Activated CD8-positive, alpha-beta memory T cell treated with anti-CD3 and anti-CD28 coated beads, Interleukin-2, amount 10 ng/mL, durations not matched to agents 7 days and 5 days (primary cell): ENCODE measurements at places on chromosomes 7 and 10. TPM values are rescaled to one million over a fixed set of nuclear protein-coding genes. Genes with fewer than 3 reads are reported as not detected.
A peak's percentile ranks its signal among the peaks of the same experiment; 100 is the strongest.

- no peaks in the 10 kb centered on the region for H3K36me3 ChIP-seq
- H3K27ac ChIP-seq: no peak overlapping the region
- H3K4me1 ChIP-seq: peaks cover 8% of the 10 kb centered on the region
- H3K27me3 ChIP-seq: no peaks in the 10 kb centered on the region
- H3K4me3 ChIP-seq: no peak overlapping the region
Measured at GRCh38 chr10:43206391-43207235, 60.3 kb downstream of the RASGEF1A start.

DNA sequence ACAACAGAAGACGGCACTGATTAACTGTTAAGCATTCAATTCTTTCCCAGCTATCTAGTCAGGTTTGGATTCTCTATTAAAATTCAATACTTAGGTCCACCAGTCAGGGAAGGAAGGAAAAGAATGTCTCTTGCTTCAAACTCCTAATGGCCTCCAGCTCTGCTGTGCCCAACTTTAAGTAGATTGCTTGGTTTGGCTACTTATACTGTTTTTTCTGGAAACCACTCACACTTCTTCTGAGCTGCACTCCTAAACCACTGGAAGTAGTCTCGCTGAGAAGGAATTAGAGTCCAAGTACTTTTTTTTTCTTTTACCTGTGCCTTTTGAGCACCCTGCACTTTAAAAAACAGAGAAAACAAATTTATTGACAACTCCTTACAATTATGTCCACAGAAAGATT lies 26.7 kb upstream of the COL1A2 start:
- no peaks in the 10 kb centered on the region for H3K36me3 ChIP-seq
- H3K4me1 ChIP-seq: no peaks in the 10 kb centered on the region
- no peak for DNase-seq
- H3K4me3 ChIP-seq: no peak overlapping the region

- no peaks in the 10 kb centered on the region for H3K27me3 ChIP-seq
- peak within 1 kb of the TSS; percentile 98 for H3K4me3 ChIP-seq
- peaks cover 48% of the 10 kb centered on the region for H3K4me1 ChIP-seq
Measured at GRCh38 chr10:61900829-61901792, at the start of gene ARID5B. TSS of gene ARID5B (plus strand) at chr10:61901699. CDS start at chr10:61901710, 11 bp downstream.

DNA sequence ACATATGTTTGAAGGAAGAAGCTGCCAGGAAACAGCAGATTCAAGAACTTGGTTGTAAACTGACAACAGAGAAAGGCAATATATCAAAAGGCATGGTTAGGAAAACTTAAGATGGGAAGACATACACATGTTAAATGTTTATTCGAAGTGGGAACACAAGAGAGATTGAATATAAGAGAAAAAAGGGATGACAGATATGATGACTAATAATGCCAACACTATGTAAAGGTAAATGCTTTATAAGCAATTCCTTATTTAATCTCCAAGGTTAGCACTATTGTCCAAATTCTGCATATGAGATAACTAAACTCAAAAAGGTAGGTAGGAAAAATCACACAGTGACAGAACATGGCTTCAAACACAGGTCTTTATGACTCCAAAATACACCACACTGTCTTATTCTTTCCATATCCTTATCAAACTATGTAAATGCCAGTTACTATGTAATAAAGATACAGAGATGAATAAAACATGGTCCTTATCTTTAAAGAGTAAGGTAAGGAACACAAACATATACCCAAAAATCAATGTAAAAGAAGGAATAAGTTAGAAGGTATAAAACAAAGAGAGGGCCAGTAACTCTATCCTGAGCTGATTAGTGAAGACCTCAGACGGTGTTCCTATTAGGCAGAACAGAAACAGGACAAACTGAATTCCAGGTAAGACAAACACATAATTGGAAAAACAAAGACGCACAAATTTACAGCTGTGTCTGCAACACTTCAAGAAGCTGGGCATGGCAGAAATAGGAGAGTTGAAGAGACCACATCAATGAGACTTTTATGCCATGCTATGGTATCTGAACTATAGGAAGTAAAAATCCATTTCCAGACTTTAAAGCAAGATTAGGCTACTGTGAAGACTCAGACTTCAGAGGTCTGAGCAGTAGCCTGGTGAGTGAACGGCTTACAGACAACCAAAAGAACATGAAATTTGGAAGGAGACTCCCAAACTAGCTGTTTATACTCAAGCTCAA lies 56.1 kb downstream of the ABI1 start:
- peaks cover 33% of the 10 kb centered on the region for H3K36me3 ChIP-seq
- DNase-seq: no peak
- H3K4me1 ChIP-seq: peaks cover 43% of the 10 kb centered on the region

- no peaks in the 10 kb centered on the region for H3K36me3 ChIP-seq
- H3K27ac ChIP-seq: no peak overlapping the region
- no peak for DNase-seq
- H3K4me3 ChIP-seq: no peak overlapping the region
- no peaks in the 10 kb centered on the region for H3K4me1 ChIP-seq
Measured at GRCh38 chr10:93859049-93859655, 34.6 kb upstream of the SLC35G1 start.

DNA sequence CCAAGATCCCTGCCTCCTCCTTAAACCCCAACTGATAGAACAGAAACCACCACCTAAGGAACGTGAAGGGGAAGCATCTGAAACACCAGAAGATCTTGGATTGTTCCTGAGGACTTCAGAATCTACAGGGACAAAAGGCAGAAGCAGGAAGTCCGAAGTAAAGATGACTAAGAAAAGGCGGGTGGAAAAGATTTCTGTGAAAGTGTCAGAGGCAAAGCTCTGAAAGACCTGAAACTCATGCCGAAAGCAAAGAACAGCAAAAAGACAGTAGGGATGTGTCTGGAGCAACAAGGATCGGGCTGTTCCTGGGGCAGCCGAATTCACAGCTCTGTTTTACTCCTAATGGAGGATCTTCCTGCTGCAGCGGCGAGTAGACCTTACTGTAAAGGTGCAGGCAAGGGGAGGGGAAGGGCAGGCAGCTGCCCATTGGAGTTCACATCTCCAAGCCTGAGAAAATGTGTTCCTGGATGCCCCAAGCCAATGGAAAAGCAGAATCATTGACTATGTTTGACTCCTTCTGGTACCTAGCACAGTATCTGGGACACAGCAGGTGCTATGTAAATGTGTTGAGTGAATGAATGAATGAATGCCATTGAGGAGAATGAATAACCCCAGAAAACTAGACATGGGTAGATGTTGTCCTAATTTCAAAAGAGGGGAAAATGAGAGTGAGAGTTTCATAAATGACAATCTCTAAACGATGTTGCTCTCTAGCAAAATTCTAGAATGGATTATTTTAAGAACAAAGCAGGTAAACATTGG lies 40.4 kb downstream of the PDIA4 start:
- H3K36me3 ChIP-seq: no peaks in the 10 kb centered on the region
- DNase-seq: no peak
- H3K4me3 ChIP-seq: peak overlapping the region; percentile 92
- H3K27me3 ChIP-seq: peaks cover 21% of the 10 kb centered on the region
- H3K4me1 ChIP-seq: peaks cover 42% of the 10 kb centered on the region
- H3K27ac ChIP-seq: peak overlapping the region; percentile 83

DNA sequence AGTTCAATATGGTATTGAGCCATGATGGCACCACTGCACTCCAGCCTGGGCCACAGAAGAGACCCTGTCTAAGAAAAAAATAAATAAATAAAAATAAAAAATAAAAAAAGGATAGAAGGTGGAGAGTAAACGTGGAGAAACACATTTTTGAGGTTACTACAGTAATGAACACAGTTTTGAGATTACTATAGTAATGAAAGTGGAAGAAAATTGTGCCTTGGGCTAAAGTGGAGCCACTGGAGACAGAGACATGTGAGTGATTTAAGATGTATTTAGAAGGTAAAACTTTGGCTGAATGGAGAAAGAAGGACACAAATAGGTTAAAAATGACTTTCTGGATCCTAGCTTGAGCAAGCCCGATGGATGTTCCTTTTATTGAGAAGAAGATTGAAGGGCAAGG lies 76.8 kb downstream of the HGF start:
- no peaks in the 10 kb centered on the region for H3K36me3 ChIP-seq
- no peak for DNase-seq
- H3K27me3 ChIP-seq: no peaks in the 10 kb centered on the region
- H3K4me3 ChIP-seq: no peak overlapping the region
- no peak overlapping the region for H3K27ac ChIP-seq

DNA sequence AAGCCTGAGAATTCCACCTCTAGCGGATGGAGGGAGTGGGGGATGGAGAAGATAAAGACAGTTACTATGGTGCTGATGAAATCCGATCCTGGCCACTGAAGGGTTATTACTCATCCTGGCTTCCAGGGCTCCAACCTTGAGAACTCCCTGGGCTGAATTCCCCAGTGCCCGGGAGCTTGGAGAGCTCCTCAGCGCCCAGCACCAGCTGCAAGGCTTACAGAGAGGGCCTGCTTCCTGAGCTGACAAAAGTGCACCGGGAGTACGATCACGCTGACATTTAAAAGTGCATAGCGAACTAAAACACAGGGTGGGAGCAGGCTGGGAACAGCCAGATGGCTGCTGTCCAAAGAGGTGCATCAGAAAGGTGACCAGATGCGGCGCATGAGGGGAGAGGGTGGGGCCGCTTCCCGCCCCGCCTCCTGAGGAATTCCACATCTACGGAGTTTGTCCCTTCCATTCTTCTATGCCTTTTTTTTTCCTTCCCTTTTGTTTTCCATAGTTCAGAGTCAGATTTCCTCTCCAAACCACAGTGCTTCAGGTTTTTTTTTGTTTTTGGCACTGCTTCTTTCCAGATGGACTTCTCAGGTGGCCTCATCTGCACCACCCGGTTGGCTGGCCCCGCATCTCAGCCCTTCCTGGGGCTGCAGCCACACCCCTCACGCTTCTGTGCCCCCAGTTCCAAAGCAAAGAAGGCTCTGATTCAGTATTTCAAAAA lies 62.4 kb upstream of the MKRN1 start:
- H3K4me1 ChIP-seq: peaks cover 2% of the 10 kb centered on the region
- H3K36me3 ChIP-seq: no peaks in the 10 kb centered on the region
- DNase-seq: no peak

DNA sequence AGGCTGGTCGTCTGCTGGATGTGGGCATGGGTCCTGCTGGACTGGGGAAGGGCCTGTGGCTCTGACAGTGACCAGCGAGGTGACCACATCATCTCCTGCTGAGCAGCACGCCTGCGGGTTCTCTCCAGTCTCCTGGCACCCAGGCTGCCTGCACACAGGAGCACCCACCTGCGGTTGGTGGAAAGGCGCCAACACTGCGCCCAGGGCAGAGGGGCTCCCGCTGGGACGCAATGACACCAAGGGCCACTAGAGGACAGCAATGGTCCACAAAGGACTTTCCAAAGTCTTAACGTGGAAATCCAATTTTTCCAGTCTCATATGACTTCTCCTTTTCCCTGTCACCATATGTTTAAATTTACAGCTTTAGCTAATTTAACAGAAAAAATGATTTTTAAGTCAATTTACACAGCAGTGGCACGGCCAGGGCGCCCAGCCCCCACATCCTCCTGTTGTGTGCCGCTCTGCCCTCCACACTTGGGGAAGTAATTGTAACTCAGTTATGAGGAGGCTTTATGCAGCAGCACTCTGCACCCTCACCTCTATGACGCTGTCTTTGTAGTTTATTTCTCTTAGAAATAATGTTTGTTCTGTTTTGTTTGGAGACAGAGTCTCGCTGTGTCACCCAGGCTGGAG lies 38.1 kb downstream of the CFAP46 start:
- no peak for DNase-seq
- H3K27ac ChIP-seq: no peak overlapping the region
- H3K4me1 ChIP-seq: peaks cover 18% of the 10 kb centered on the region

DNA sequence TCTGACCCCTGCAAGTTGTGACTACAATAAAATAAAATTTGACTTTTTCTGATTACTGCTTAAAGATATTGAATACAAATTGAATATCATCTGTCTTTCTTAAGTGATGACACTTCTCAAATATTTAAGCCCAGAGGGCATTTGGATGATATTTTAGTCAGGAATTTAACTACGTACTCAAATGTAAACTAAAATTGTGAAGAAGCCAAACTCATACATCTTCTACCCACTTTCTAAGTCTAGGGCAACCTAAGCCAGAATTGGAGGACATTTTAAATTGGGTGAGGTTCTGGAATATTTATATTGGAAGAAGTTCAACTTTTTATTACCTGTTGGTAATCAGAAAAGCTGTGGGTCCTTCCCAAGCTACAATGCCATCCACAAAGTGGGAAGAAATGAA lies 149.1 kb upstream of the WDR11 start:
- H3K4me3 ChIP-seq: no peak overlapping the region
- H3K36me3 ChIP-seq: no peaks in the 10 kb centered on the region
- DNase-seq: no peak
- no peaks in the 10 kb centered on the region for H3K27me3 ChIP-seq

DNA sequence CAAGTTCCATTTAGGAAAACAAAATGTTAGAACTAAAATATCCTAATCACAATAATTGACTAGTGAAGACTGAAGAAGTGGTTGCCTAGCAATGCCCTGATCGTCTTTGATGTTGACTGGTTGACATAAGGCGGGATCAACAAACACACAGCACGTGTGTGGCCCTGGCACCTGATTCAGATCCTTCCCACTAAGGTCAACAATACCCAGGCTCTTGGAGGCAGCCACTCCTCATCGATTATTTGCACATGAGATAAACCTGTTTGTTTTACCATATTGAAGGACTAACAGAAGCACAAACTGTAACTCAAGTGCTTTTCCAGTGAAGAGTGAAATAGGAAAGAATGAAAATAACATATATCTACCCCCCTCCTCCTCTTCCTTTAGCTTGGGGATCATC lies 15.6 kb downstream of the FANK1 start:
- H3K36me3 ChIP-seq: no peaks in the 10 kb centered on the region
- no peak for DNase-seq
- no peak overlapping the region for H3K4me3 ChIP-seq
- H3K4me1 ChIP-seq: no peaks in the 10 kb centered on the region
- H3K27ac ChIP-seq: no peak overlapping the region
- H3K27me3 ChIP-seq: no peaks in the 10 kb centered on the region

DNA sequence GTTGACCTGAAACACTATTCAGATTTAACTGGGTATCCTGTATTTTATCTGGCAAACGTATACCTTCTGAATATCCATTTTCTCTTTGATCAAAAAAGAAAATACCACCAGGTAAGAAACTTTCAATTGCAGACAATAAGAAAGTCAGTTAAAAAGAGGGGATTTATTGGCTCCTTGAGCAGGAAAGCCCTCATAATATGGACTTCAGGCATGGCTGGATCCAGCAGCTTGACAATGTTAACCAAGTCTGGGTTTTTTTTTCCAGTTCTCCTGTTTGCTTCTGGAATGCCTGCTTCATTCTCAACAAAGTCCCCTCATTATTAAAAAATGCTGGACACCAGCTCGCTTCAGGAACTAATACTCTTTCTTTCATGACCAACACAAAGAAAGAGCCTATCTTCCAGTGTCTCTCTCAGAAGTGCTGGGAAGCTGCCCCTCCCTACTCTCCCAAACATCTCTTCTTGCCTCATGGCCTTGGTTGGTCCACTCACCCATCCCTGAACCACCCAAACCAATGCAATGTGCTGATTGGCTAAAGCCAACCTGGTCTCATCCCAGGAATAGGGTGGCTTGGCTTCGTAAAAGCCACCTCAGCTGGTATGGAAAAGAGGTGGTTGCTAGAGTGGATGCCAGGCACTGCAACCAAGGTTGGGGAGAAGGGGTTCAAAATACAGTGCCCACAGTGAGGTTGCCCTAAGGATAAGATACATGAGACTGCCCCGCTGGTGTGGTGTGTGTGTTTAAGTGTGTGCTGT lies 30.6 kb upstream of the WDFY4 start:
- H3K4me1 ChIP-seq: peaks cover 12% of the 10 kb centered on the region
- H3K27me3 ChIP-seq: peaks cover 42% of the 10 kb centered on the region
- no peak for DNase-seq

- no peak overlapping the region for H3K27ac ChIP-seq
- H3K36me3 ChIP-seq: no peaks in the 10 kb centered on the region
- DNase-seq: no peak
- H3K4me3 ChIP-seq: no peak overlapping the region
Measured at GRCh38 chr10:123538401-123539320, 127.5 kb upstream of the GPR26 start.

ASIC3 gene
- 3.9 TPM for total RNA-seq

C10orf71 gene
- not detected for total RNA-seq

DEPP1 gene
- 0.37 TPM for total RNA-seq

DLG5 gene
- 3.0 TPM for total RNA-seq
